ENCODE measurements at places on chromosomes 11 and 22.

GRCh38 chr11:60921259-60921658, 3.0 kb upstream of the TMEM132A start:
- no peak for DNase-seq

- DNase-seq: no peak
Observed at GRCh38 chr22:44158816-44159215, 21.9 kb upstream of the PARVG start.

- DNase-seq: no peak
Observed at GRCh38 chr11:75063741-75064314, 32.8 kb downstream of the OR2AT4 start.

DNA sequence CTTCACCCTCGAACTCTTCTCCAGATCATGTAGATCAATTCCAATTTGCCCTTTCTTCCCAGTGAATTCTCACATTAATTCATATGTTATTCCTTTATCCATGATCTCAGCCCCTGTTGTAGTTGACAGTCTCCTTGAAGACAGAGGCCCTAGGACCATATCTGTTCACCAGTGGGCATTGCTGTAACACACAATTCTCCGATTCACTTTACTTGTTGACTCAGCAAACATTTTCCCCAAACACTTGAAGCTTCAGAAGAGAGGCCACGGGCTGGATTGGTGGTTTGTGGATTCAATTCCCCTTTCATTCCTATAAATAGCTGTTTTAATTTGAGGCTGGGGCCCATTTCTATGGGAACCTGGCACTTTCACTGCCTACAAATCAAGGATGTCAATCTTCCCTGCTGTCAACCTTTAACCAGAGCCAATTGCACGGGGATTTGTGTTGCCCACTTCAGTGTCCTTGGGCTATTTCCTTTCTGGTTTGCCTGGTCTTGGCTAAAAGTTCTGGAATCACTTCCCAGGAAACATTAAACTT, 393.0 kb upstream of the KIRREL3 start:
- DNase-seq: no peak

GRCh38 chr11:127843483-127844396, 743.6 kb downstream of the ETS1 start:
- DNase-seq: peak; percentile 85

GRCh38 chr11:84720706-84721402, 906.3 kb downstream of the DLG2 start:
- peak; percentile 34 for DNase-seq

- DNase-seq: no peak
Observed at GRCh38 chr11:95148406-95148805, 58.8 kb downstream of the ENDOD1 start.

- no peak for DNase-seq
Observed at GRCh38 chr11:61168042-61168688, 6.9 kb upstream of the VPS37C start.

GRCh38 chr22:20663137-20663828, 110.6 kb upstream of the SERPIND1 start:
- DNase-seq: no peak

- no peak for DNase-seq
Observed at GRCh38 chr11:14544611-14545010, 24.4 kb upstream of the PSMA1 start.

DNA sequence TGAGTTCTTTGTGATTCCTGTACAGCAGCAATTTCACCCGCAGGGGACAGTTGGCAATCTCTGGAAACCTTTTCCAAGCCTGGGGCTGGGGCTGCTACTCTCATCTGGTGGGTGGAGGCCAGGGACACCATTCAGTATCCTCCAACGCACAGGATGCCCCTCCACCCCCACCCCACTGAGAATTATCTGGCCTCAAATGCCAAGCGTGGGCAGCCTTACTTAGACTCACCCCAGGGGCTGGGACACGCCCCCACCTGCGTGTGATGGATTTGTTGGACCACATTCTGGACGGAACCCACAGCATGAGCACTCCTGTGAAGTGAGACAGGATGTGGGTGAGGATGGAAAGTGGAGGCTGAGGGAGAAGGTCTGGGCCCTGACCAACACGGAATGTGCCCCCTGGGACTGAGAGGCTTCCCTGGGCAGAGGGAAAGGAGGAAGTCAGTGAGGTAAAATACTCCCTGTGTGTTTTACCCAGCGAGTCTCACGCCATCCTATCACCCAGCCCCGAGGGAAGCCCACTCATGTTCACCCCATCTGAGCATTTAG, 13.7 kb downstream of the RASD2 start:
- no peak for DNase-seq

- no peak for DNase-seq
Observed at GRCh38 chr11:120306519-120307242, 18.4 kb upstream of the TLCD5 start.

GRCh38 chr11:62401811-62402210, 17.0 kb upstream of the SCGB1A1 start:
- DNase-seq: no peak

- no peak for DNase-seq
Observed at GRCh38 chr11:77175021-77175842, 47.2 kb downstream of the MYO7A start.

DNA sequence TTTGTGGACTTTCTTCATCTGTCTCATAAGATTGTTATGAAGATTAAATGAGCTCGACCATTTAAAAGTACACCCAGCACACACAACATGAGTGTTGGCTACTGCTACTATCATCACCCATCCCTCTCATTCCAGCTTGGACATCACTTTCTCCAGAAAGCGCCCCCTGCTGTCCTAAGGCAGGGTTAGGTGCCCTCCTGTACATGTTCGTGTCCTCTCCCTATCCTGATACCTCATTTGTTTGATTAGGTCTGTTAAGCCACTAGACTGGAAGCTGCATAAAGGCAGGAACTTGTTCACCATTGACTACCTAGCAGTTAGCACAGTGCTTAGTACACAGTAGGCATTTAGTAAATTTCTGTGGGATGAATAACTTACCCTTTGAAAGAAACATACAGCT, 85.5 kb downstream of the ENTHD1 start:
- peak; percentile 4 for DNase-seq

DNA sequence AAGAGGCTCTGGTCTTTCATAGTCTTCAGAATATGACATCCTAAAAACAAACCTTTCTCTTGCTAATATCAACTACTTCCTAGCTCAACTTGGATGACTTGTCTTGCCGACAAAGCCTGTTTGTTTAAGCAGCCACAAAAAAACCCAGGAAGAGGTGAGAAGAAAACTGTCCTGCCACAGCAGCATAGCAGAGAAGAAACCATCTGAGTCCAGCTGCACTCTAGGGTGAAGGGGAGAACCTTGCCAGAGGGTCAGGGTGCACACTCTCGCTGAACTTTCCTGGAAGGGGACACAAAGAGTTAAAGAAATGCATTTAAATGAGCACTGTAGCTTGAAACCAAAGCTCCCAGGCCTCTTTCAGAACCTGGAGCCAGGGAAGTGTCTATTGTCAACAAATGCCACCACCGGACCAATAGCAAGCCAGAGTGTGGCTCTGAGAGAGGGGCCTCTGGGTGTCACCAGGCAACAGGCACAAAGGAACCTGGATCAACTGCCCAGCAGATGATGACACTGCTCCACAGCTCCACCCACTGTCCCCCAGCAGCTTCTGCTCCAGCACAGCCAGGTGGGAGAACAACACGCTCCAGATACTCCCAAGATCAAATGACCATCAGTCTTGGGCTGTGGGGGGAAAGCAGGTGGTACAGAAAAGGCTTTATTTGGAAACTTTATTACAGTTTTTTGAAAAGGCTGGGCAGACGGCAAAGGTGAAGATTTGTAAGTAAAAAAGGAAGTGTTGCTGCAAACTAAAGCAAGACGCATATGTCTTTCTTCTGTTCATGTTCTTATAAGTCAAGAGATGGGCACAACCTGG, 105.7 kb downstream of the RASSF10 start:
- peak; percentile 95 for DNase-seq

- DNase-seq: peak; percentile 73
Observed at GRCh38 chr11:9575260-9576240, 2.1 kb downstream of the WEE1 start.
